T-helper 17 cell (primary cell): ENCODE measurements at places on chromosomes 5 and 9. TPM values are rescaled to one million over a fixed set of nuclear protein-coding genes. Genes with fewer than 3 reads are reported as not detected.

TMOD1 gene
- 0.94 TPM for total RNA-seq

DDX4 gene
- not detected for total RNA-seq

FCHSD1 gene
- 77.6 TPM for total RNA-seq

STK32A gene
- total RNA-seq: not detected

CEP72 gene
- 11.4 TPM for total RNA-seq

DRD1 gene
- not detected for total RNA-seq

AGXT2 gene
- not detected for total RNA-seq

MCTP1 gene
- total RNA-seq: 14.8 TPM

SLC6A3 gene
- not detected for total RNA-seq

ZNF366 gene
- total RNA-seq: 0.39 TPM

SNCAIP gene
- total RNA-seq: not detected

QRFP gene
- total RNA-seq: not detected

ACTBL2 gene
- not detected for total RNA-seq

PITX1 gene
- total RNA-seq: not detected

MAMDC2 gene
- total RNA-seq: 0.07 TPM

PCDHGA11 gene
- not detected for total RNA-seq

CCDC180 gene
- 12.0 TPM for total RNA-seq

OSMR gene
- not detected for total RNA-seq

PCDHGA4 gene
- total RNA-seq: not detected

TAS2R1 gene
- total RNA-seq: not detected

LTC4S gene
- 6.8 TPM for total RNA-seq

ZNF883 gene
- not detected for total RNA-seq

ASS1 gene
- not detected for total RNA-seq

DBH gene
- total RNA-seq: 0.18 TPM

CENPK gene
- total RNA-seq: 13.5 TPM

XRCC4 gene
- 3.4 TPM for total RNA-seq

MAT2B gene
- total RNA-seq: 70.4 TPM

HRH2 gene
- total RNA-seq: 2.8 TPM

PRDM9 gene
- not detected for total RNA-seq

DOCK2 gene
- total RNA-seq: 284 TPM

TRPM6 gene
- 0.26 TPM for total RNA-seq

SLC23A1 gene
- total RNA-seq: not detected

SPINK13 gene
- total RNA-seq: not detected

SAXO1 gene
- not detected for total RNA-seq

PCDHA9 gene
- total RNA-seq: not detected

TICAM2 gene
- 0.90 TPM for total RNA-seq

C6 gene
- not detected for total RNA-seq

SIL1 gene
- 17.8 TPM for total RNA-seq

NEK6 gene
- 7.8 TPM for total RNA-seq

PCDHB13 gene
- not detected for total RNA-seq

CCNI2 gene
- 13.7 TPM for total RNA-seq

TRMO gene
- 46.3 TPM for total RNA-seq

PAEP gene
- total RNA-seq: not detected

WNK2 gene
- not detected for total RNA-seq
